ENCODE measurements at places on chromosomes 5 and 9.
A peak's percentile ranks its signal among the peaks of the same experiment; 100 is the strongest.

GRCh38 chr5:116939641-116940040, 365.0 kb upstream of the SEMA6A start:
- no peak for DNase-seq

GRCh38 chr5:142281966-142282365, 42.9 kb downstream of the SPRY4 start:
- DNase-seq, result no peak

- DNase-seq, result no peak
Measured at GRCh38 chr9:37036776-37037502, 2.9 kb upstream of the PAX5 start.

- peak; percentile 94 for DNase-seq
Measured at GRCh38 chr5:181207214-181207959, 2.4 kb upstream of the TRIM7 start.

GRCh38 chr9:134214386-134214765, 50.0 kb upstream of the RNU6ATAC start:
- DNase-seq, result no peak

- no peak for DNase-seq
Measured at GRCh38 chr5:118195211-118195610, 793.1 kb downstream of the DTWD2 start.

DNA sequence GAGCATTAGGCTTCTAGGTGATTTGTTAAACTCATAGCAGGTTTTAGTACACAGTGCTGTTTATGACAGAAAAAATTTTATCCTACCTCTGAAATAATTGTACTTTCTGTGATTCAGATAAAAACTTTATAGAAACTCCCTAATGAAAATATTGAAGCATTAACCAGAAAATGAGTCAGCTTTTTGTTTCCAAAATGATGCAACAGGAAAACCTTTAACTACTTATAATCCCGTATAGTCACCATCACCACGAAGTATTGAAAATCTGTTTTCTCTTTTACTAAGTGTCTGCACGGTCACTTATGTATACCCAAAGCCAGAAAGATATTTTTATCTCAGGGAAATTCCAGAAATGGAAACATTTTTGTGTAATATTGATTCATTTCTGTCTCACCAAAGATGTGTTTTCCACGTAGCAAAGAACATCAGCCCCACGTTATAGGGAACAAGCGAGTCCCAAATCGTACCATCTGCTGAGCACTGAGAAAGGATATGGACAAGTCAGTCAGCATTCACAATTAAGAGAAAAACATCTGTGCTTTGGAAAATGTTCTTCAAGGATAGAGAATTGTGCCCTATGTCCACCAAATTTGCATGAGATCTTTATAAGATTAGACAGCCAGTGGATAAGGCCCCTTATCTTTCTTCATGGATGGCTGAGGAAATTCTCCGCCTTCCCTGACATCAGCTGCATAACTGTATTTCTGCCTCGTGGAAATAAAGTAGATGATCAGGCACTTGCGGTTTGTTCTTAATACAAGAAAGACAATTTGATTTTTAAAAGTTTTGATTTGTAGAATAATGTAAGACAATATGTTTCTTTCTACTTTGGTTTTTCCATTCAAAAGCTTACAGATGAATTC, 41.9 kb downstream of the TNFAIP8 start:
- DNase-seq, result peak; percentile 30

DNA sequence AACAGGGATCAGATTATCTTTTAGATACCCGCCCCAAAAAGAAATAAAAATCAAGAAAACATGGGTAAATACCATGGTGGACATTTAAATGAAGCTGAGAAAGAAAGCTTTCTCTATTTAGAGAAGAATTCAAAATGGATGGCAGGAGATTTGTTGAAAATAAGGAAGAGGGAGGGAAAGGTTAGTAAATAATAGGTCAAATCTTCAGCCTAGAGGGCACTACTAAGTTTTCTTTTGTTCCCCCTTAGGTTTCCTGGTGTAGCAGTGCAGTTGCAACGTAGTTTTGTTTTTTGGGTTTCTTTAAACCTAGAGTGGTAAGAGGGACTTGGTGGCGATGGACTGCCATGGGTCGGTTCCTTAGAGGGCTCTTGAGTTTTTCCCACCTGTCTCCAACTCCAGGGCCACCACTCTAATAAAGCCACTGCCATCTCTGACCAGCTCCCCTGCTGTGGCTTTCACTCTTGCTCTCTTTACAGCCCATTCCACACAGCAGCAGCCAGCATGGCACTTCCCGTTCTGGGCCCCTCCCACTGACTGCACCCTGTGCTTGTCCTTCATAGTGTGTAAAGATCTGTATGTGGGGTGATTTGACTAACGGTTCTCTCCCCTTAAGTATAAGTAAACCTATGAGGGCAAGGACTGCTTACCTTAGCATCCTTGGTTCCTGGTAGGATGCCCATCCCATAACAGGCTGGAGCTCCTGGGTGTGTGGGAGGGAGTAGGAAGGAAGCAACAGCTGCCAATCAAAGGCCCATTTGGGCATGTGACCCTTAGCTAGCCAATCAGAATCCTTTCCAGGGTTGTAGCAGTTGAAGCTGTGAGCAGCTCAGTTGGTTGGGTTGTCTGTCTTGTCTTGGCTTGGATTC, 118.3 kb downstream of the SLC1A3 start:
- no peak for DNase-seq

- DNase-seq, result no peak
Measured at GRCh38 chr5:148732692-148733091, 78.4 kb upstream of the HTR4 start.

DNA sequence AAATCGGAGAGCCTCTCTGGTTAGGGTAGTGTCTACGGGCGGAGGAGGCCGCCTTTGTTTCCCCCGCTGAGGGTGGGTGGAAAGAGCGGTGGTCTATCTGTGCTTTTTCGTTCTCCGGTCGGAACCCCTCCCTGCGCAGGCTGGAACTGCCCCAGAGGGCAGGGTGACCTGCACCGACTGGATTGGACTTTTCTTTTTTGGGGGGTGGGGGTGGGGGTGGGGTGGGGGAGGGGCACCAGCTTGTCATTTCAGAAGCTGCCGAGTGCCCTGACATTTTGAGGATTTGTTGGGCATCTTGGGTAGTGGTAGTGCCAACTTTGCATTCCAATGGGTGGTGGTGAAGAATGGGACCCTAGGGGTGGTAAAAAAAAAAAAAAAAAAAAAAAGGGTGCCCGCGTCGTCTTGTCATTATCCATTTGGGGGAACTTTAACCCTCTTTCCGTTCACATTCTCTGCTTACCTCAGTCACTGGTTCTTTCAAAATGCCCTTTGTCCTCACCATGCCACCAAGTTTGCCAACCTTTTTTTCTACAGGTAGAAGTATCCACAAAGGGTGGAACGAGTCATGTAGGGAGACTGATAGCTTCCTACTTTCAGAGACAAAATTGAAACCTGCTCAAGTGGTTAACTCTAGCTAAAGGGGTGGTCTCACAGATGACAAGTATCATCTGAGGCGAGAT, 1.3 kb downstream of the UBE2R2 start:
- DNase-seq, result peak; percentile 49

DNA sequence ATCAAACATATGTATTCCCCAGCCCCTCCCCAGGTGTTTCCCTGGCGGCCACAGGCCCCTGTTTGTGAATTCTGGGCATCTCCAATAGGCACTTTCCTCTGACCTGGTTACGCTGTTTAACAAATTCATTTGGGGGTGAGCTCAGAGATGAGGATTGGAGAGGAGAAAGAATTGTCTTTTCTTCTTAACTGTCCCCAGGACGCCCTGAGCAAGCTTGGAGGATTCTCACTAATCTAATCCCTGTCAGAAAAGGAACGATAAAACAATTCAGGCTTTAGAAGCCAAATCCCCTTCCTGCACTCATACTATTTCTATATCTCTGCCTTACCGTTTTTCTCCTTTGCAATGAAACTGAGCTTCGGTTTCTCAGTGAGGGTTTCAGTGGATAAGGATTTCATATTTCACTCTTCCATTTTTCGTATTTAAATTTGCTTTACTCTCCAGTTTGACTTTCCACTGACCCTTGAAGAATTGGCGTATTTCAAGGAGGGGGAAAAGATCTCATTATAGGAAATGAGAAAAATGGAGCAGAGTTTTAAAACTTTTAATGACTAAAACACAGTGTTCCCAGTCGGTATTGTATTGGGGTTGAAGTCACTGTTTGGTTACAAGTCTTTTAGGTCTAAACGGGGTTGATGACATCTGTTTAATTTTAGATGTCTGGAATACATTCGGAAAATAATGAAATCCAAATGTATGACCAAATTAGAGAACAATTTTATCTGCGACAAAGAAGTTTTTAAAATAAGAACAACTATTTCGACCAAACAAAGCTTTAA, 180.1 kb downstream of the MACROH2A1 start:
- DNase-seq, result no peak

GRCh38 chr5:73447530-73448462, 781 bp downstream of the FOXD1 start:
- DNase-seq, result peak; percentile 60

- DNase-seq, result peak; percentile 15
Measured at GRCh38 chr5:32942225-32942989, 231.3 kb downstream of the NPR3 start.

GRCh38 chr5:173333925-173334661, 5.9 kb upstream of the STC2 start:
- DNase-seq, result peak; percentile 66

GRCh38 chr5:176596689-176597416, 13.1 kb downstream of the GPRIN1 start:
- no peak for DNase-seq

DNA sequence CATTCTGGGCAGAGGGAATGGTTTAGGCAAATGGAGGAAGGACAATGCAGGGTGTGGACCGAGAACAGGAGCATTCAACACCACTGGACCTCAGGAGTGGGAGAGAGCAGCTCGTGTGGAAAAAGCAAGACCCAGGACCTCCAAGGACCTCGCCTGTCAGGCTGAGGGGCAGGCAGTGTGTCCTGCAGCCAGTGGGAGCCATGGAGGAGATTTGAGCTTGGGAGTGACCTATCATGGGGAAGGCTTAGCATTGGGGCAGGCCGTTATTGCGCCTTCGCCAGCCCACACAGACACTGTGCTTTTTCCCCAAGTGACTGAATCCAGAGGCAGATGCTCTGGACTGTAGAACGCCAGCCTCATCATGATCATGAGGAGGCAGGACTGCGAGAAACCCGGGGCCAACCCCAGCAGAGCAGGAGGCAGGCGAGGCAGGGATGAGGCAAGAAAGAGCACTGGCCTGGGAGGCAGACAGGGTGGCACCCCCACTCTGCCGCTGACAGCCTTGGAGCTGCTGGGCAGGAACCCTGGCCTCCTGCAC, 3.3 kb downstream of the CDHR2 start:
- no peak for DNase-seq

DNA sequence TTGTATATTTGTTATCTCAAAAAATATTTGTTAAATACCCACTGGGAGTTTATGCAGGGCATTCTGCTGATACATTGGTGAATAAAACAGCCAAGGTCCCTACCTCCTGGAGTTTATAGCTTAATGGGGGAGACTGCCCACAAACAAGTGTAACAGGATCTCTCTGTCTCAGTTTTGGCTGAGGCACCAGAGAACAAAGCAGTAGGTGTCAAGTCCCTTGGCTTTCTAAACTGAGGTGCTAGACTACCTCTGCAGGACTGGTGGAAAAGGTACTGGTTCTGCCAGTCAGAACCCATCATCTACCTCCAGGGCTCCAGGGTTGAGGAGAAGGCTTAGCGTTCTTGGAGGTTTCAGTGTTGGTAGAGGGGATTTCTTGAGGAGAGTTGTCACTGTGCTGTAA, 188.4 kb upstream of the ELL2 start:
- DNase-seq, result no peak

GRCh38 chr5:493119-493701, 31.0 kb downstream of the SLC9A3 start:
- no peak for DNase-seq

DNA sequence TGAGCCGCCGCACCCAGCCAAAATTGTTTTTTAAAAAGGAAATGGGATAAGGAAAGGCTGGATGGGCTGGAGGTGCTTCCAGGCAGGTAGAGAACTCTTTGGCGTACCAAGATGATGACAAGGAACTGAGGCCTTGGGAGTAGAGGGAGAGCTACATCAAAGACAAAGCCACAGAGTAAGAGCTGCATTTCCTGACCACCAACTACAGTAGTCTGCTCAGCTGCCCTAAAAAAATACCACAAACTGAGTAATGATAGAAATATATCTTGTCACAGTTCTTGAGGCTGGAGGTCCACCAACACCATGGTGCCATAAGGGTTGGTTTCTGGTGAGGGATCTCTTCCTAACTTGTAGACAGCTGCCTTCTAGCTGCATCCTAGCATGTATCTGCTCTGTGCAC, 8.2 kb downstream of the OR1K1 start:
- no peak for DNase-seq

DNA sequence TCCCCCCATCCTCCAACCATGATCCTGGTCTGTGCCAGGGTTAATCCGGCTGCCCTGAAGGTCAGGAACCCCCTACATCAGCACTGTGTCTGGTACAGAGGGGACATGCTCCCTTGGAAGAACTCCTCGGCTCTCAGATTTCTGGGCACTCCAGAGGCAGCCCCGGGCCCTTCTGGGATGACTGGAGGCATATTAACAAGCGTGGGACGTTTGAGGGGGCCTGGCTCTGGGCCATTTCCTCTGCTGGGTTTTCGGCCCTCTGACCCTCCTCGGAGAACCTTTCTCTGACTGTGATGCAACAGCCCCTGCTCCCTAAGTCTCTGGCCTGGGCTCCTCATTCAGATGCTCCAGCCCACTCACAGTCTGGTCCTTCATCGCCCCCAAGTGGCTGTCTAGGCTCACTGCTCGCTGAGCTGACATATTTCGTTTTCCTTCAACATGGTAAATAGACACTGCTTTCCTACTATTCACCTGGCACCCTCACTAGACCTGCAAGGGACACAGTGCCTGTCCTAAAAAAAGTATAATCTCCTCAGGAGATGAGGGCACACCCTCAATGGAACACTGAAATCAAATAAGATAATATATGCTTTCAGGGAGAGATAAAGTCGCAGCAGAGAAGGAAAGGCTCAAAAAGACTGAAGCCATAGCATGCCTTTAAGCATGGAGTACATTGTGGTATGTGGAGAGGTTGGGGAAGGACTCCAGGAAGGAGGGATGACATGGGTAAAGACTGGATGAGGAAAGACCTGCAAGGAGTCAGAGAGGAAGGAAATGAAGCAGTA, 404.7 kb upstream of the TRPC7 start:
- DNase-seq, result peak; percentile 65

DNA sequence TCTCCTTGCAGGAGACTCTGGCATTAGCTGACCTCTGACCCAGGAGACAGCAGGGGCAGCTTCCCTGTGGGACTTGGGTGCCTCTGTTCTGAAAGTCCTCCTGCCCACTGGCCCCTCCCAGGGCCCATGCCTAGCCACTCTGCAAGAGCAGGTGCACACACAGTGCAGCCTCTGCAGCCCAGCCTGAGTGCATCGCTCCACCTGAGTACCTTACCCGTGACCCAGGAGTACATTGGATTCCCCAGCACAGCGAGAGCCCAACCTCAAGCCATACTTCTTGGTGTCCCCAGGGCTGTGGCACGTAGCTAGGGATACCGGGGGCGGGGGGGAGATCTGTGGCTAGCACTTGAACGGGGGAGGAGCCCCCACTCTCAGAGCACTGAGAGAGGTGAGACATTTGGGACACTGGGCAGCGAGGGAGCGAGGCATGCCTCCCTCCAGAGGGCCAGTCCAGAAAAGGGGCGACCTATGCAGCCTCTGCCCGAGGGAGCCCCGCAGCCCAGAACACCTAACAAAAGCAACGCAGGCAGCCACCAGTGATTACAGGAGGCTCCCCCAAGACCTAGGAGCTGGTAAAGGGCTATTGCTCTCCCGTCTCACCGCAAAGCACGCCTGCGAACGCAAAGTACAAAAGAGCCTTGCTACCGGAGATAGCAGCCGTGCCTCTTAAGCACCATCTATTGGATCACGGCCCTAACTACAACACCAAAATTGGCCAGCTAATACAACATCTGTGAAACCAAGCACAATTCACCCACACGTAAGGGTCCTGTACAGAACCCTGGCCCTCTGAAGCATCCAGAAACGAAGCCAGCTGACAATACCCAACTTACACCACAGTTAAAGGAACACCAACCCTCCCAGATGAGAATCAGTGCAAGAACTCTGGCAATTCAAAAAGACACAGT, 826 bp upstream of the PRDM9 start:
- no peak for DNase-seq

All from RKO (cell line).